ENCODE measurements at places on chromosomes 6 and 20.
A peak's percentile ranks its signal among the peaks of the same experiment; 100 is the strongest.

DNA sequence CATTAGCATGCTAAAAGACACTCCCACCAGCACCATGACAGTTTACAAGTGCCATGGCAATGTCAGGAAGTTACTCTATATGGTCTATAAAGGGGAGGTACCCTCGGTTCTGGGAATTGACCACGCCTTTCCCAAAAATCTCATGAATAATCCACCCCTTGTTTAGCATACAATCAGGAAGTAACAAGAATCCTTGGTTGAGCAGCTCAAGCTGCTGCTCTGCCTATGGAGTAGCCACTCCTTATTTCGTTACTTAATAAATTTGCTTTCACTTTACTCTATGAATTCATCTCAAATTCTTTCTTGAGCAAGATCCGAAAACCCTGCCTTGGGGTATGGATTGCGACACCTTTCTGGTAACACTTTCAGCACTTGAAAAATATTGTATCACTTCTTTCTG is 243.0 kb downstream of the BMP2 start:
- no peak for DNase-seq

DNA sequence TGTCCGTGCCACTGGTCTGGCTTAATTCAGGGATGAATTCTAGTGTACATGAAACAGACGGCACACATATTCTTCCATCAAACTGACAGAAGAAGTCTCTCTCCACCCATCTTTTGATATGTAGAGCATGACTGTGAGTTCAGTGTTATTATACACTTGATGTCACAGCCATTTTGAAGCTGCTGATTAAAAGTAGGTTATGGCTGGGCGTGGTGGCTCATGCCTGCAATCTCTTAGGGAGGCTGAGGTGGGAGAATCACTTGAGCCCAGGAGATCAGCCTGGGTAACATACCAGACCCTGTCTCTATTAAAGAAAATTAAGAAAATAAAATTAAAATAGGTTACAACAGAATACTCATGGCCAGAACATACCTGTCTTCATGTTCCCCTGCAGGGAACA is 20.7 kb downstream of the C6orf15 start:
- no peak for DNase-seq

DNA sequence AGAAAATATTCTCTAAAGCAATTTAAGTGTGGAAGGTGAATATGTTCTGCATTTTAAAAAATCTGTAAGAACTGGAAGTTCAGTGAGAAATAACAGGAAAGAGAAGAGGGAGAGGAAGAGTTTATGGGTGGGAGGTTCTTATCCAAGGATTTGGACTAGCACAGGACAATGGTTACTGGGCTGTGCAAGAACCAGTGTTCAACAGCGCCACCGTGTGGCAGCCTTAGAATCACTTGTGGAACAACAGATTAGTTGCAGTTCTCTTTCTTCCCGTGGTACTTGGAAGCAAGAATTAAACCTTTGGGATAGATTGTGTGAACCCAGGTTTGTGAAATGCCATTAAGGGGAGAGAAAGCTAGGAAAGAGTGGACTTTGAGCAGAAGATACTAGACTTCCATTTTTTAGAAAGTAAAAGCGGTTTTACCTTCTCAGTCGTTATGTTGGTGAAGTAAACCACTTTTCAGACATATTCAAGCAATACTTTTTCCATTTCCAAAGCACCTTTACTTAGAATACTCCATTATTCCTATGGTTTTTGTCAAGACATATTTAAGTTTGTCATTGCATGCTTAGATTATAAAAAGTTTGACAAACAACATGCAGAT is 436.7 kb downstream of the RNF144B start:
- peak; percentile 66 for DNase-seq

GRCh38 chr6:110561008-110561396 is 84.6 kb upstream of the SLC22A16 start:
- no peak for DNase-seq

GRCh38 chr6:35599761-35600658 is 87.3 kb upstream of the TULP1 start:
- peak; percentile 66 for DNase-seq

- peak; percentile 97 for DNase-seq
These were observed 102.1 kb downstream of the CEBPB start for GRCh38 chr20:50292591-50293283.

- no peak for DNase-seq
These were observed 4.7 kb downstream of the CDS2 start for GRCh38 chr20:5131502-5131901.

DNA sequence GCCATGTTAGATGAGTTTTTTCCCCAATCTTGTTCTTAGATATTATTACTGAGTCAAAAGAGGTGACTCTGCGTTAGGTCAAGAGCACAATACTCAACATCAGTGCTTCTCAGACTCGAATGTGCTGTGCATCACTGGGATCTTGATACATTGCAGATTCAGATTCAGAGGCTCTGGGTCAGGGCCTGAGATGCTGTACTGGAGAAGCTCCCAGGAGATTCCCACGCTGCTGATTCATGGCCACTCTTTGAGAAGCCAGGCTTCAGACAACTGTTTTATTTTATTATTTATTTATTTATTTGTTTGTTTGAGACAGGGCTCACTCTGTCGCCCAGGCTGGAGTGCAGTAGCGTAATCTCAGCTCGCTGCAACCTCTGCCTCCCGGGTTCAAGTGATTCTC is 41.4 kb upstream of the ARID1B start:
- DNase-seq = no peak

Measured in ELR (cell line).